ENCODE measurements at places on chromosomes 1 and 21.

- no peak for DNase-seq
These were observed 1.6 kb downstream of the STPG1 start for GRCh38 chr1:24411963-24412362.

DNA sequence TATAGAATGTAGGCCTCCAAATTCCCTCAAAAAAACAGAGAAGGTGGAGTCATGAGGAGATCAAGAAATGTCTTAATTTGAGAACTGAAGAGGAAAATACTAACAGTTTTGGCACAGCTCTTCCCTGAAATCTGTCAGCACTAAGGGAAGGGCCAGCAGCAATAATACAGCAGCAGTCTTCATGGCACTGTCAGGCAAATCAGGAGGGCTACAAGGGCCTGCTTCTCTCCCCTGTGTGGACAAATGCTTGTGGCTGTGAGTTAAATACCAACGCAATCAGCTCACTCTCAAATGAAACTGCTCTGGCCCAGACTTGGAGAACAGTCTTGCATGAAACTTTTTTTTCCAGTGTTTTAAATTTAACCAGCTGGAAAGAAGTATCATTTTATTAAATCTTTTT is 20.5 kb upstream of the CNN3 start:
- DNase-seq = no peak

- no peak for DNase-seq
These were observed 82.2 kb upstream of the ABCD3 start for GRCh38 chr1:94335950-94336349.

DNA sequence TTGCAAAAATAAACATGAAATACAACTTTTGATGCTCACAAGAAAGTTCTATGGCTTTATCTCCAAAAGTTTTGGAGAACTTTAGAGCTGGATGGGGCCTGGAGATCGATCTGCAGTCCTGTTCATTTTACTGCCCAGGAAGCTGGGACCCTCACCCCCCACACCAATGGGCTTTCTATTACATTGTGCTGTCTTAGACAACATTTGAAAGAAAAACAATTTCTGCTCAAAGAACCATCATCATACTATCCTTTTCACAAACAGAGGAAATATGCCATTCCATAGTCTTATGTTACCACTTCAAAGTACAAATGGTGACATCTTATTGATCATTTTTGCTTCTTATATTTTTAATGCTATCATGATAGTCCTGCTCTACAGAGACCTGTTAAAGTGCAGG is 2.0 kb upstream of the HNRNPU start:
- DNase-seq = no peak

DNA sequence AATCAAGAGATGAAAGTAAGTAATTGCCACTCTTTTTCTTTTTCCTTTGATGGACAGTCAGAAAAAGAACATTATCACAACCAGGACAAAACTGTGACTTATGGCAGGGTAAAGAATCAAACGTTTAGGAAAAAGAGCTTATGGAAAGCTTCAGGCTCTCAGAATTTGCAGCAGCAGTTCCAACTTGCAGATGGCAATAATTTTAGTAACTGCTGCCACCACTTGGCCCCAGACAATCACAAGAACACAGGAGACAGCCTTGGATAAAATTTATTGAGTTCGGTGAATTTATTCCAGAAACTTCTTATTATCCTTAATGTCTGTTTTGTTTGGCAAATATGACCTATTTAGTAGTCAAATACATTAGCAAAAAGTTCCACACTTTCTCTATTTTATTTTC is 804.4 kb downstream of the BRINP3 start:
- no peak for DNase-seq

DNA sequence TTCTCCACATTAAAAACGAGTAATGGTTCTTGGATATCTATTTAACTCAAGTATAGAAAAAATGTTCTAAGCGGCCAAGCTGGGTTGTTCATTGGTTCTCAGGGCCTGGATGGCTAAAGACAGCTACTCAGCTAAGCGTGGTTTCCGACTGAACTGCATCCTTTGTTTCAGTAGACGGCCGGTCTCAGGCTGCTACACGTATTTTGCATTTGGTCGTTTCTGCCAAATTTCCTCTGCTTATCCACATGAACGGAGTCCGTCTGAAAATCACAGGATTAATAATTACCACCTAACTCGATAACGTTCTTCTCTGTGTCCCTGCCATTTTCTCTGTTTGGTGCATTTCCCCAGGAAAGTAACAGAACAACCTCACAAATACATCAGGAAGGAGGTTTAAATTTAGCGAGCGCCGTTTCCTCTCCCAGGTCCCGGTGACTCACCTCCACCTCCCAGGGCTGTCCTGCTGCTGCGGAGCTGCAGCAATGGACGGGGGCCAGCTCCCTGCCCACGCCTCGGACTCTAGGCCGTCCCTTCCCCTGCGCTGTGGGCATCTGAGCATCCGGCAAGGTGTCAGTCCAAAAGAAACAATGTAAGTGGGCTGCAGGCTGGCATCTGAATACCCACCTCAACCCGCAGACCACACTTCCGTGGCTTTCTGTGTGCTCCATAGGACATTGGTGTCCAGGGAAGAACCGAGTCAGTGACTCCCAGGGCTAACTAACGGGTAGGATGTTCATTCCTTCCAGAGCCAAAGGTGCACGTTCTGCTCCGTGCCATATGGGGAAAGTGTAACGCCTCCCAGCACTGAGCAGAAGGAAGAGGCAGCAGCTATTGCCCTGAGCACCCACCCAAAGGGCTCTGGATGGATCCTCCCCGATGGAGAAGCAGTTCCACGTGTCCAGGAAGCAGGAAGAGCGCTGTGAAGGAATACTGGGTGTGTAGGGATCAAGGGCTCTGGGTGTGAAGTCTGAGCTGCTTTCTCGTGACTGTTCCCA is 4.1 kb upstream of the GABRD start:
- no peak for DNase-seq

DNA sequence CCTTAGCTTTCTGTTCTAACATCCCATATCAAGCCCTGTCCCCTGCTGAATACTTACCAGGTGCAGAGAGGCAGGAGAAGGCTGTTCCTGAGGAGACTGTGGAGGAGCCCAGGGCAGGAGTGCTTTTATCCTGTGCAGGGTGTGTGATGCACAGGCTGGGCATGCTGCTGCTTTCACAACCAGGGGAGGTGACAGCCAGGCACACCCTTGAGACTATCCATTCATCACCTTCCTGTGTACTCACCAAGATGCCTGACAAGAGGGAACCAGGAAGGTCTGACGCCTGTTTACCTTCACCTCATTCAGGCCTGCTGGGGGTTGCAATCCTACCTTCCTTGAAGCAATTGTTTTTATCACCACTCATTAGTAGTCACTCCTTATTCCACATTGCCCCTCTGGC is at the start of gene LCE3E:
LCE3E (minus strand) TSS at position 100 of the 400 bp plus-strand sequence. CDS start 572 bp downstream, outside the sequence.
- DNase-seq = no peak

DNA sequence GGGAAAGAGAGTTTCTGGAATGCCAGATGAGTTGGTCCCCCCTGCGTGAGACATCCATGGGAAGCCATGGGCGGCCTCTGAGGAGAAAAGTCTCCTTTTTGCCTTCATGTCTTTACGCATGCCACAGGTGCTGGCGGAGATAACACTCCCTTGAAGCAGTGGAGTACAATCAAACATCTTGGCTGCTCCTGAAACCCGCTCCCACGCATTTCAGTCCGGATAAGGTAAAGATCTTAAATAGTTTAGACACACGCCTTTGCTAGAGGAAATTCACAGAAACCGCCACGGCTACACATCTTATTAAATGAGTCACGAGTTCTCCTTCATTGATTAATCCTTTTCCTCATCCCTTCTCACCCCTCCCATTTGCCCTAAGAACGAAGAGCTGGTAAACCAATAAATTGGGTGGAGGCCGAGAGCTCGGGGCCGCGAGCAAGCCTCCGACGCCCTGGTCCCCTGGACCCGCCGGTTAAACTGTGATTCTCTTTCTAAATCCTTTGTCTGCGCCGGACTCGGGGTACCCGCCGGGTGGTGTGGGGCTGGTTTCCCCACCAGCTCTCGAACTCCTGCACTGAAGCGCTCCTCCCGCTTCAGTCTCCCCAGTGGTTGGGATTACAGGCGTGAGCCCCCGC is 6.6 kb upstream of the ZNF669 start:
- no peak for DNase-seq

- peak; percentile 85 for DNase-seq
These were observed 14.1 kb downstream of the HENMT1 start for GRCh38 chr1:108646648-108647269.

DNA sequence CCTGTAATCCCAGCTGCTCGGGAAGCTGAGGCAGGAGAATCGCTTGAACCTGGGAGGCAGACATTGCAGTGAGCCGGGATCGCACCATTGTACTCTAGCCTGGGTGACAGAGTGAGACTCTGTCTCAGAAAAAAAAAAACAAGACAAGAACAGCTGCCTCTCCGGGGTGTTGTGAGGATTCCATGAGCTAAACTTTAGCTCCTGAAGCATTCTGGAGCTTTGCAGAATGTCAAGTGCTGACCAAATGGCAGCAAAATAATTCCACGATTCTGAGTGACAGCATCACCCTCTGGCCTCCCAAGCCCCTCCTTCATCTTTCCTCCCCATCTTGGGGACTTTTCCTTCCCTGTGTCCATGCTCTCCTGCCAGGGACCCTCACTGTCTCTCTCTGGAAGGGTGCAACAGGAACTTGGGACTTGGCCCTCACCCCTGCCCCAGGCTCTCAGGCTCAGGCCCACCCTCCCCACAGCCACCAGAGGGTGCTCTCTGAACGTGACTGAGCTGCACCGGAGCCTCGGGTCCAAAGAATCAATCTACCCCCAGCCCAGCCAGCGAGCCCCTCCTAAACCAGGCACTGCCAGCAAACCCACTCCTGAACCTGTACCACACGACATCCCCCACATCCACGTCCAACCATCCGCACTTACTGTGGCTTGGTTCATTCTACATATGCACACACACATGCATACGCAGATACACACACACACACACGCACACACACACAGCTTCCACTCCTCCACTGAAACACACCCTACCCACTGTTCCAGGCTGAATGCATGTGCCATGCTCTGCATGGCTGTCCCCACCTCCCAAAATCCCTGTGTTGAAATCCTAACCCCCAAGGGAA is 45.7 kb downstream of the ACOT7 start:
- peak; percentile 68 for DNase-seq

DNA sequence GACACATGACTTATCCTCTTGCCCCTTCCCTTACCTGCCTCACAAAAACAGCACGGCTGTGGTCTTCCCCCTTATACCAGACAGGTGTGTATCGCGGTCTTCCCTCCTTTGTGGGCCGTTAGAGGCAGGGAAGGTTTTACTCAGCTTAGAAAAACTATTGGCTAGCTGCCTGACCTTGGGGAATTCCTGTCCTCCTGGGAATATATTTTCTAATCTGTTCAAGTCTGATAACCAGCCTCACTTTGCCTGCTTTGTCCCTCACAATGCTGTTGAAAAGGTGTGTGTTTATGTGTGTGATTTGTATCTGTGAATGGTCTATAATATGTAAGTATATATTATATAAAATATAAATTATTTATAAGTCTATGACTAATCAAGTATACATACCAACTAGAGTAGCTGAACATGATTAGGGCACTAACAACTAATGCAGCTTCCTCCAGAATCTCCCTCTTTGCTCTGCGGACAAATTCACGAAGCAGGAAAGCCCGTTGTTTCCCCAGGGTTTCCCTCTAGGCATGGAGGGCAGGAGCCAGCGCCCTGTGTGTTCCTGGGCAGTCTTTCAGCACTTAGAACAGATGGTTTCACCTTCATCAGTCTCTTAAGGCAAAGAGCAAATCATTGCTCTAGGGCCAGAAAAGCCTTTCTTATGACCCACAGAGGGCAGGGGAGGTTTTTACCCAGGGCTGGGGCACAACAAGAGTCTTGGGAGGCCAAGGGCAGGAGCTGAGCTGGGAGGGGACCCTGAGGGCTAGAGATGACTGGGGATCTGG is 25.6 kb downstream of the SLC26A9 start:
- no peak for DNase-seq

- DNase-seq = no peak
These were observed 24.3 kb downstream of the ILDR2 start for GRCh38 chr1:166951050-166951449.

DNA sequence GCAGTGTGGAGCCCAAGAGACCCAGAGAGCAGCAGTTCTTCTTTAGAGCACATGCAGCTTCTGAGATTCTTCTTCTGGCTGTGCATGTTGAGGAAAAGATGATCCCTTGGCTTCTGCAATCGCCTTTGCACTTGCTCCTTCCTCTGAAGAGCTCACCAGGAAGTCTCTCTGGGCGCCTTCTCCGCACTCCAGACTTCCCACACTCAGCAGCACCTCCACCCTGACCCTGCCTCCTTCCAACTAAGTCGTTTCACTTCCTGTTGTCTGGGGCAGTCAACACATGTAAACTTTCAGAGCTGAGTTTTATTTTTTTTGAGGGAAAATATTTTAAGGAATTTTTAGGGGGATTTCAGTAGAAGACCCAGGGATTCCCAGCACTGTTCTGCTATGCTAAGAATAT is 73.4 kb upstream of the F3 start:
- DNase-seq = no peak

- DNase-seq = no peak
These were observed 58.5 kb downstream of the LPAR3 start for GRCh38 chr1:84834419-84835064.

- DNase-seq = no peak
These were observed 257.3 kb downstream of the CAMTA1 start for GRCh38 chr1:7042322-7043190.

DNA sequence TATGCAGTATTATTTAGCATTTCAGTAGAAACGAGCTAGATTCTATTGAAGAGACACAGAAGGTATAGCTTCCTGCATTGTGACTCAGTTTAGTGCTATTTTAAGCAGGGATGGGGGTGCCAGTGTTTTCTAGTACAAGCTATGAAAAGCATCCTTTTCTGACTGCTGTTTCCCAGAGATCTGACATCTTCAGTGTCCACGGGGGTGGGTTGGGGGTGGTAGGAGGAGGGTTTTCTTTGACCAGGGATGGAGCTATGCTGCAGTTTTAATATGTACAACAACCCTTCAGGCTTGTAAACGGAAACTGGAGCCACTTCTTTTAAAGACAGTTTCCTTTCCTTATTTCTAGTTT is 2.7 kb upstream of the NEGR1 start:
- no peak for DNase-seq

GRCh38 chr1:198620951-198621824 is 17.7 kb upstream of the PTPRC start:
- peak; percentile 78 for DNase-seq

DNA sequence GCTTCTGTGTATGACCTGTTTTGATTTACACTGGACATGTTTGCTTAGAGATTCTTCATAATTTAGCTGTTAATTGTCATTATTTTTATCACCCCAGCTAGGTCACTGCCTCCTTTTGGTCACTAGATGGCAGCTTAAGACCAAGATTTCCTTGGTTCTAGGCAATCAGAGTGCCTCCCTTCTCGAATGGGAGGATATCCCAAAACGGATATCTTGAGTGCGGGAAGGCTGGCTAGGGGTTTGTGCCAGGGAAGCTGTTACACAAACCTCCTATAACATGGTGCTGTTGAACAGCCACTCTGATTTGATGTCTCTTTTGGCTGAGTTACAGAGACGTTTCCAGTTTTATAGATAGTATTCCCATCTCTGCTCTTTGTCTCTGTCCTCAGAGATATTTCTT is 283.5 kb downstream of the S1PR1 start:
- peak; percentile 26 for DNase-seq

Measured in central memory CD4-positive, alpha-beta T cell (primary cell).